ENCODE measurements at places on chromosomes 1 and 21. TPM values are rescaled to one million over a fixed set of nuclear protein-coding genes. Genes with fewer than 3 reads are reported as not detected.

- no peak for DNase-seq
- H3K27me3 ChIP-seq = peaks cover 17% of the 10 kb centered on the region
- H3K4me1 ChIP-seq = no peaks in the 10 kb centered on the region
Measured at GRCh38 chr1:177897998-177898654, 71.7 kb downstream of the SEC16B start.

- no peaks in the 10 kb centered on the region for H3K27me3 ChIP-seq
- no peaks in the 10 kb centered on the region for H3K4me1 ChIP-seq
- H3K27ac ChIP-seq = no peak overlapping the region
- DNase-seq = no peak
- H3K36me3 ChIP-seq = no peaks in the 10 kb centered on the region
- no peak overlapping the region for H3K4me3 ChIP-seq
Measured at GRCh38 chr1:232751393-232752140, 53.6 kb upstream of the MAP10 start.

GRCh38 chr1:47709019-47709871, 271.4 kb downstream of the FOXD2 start:
- no peak overlapping the region for H3K27ac ChIP-seq
- H3K27me3 ChIP-seq = peaks cover 59% of the 10 kb centered on the region
- H3K4me3 ChIP-seq = peak overlapping the region; percentile 63
- H3K4me1 ChIP-seq = peaks cover 18% of the 10 kb centered on the region

DNA sequence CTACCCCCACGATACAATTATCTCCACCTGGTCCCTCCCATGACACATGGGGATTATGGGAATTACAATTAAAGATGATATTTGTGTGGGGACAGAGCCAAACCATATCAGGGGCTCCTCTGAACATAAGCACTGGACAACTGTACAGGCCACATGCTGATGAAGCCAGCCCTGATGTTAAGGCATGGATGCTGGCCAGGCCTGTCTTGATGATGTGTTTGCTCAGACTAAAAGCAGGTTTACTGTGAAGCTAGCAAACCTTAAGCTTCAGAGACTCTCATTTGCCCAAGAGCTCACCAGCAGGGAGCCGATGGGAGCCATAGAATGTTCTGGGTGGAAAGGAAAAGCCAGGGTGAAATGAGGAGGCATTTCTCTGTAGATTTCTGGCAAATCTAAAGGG, 135.3 kb upstream of the KCNK1 start:
- no peak overlapping the region for H3K27ac ChIP-seq
- H3K36me3 ChIP-seq = no peaks in the 10 kb centered on the region
- H3K4me3 ChIP-seq = no peak overlapping the region
- no peak for DNase-seq
- H3K27me3 ChIP-seq = peaks cover 2% of the 10 kb centered on the region

DNA sequence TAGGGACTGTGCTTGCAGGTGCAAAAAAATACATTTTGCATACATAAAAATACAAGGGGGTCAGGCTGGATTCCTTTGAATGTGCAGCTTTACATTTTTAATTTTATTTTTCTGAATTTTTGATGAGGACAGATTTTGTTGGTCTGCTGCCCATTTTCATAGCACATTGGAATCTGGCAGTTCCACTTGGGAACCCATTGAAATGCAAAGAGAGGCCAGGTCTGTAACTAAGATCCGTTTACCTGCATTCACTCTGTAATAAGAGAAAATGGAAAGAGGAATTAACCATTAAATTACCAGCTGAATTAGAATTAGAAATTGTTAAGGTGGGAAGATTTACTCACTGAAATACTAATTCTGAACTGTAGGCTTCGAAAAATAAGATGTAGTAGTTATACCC, 221.6 kb downstream of the DAB1 start:
- H3K27me3 ChIP-seq = peaks cover 6% of the 10 kb centered on the region
- H3K4me1 ChIP-seq = no peaks in the 10 kb centered on the region
- H3K4me3 ChIP-seq = no peak overlapping the region
- no peaks in the 10 kb centered on the region for H3K36me3 ChIP-seq
- H3K27ac ChIP-seq = no peak overlapping the region
- no peak for DNase-seq

DNA sequence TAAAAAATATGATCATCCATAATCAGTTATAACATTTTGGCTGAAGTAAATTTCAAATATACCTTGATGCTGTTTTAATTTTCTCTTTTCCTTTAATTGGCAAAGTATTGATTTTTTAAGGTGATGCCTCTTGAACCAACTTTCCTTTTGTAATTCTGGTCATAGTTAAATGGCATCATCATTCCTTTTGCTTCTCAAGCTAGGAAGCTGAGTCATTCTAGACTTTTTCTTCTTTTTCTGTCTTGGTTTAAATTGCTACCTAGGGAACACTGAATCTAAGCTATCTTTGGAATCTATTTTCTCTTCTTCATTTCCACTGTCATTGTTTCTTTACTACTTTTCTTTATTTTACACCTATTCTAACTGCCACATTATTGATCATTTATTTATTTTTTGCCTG, 162.7 kb downstream of the HMCN1 start:
- peaks cover 8% of the 10 kb centered on the region for H3K4me1 ChIP-seq
- H3K27me3 ChIP-seq = no peaks in the 10 kb centered on the region
- no peak overlapping the region for H3K4me3 ChIP-seq

NR0B2 gene
- not detected for total RNA-seq

C1QB gene
- total RNA-seq = not detected

Measured in osteocyte (in vitro differentiated cells).